COLO829 (cell line): ENCODE measurements at places on chromosomes 3 and 15.

DNA sequence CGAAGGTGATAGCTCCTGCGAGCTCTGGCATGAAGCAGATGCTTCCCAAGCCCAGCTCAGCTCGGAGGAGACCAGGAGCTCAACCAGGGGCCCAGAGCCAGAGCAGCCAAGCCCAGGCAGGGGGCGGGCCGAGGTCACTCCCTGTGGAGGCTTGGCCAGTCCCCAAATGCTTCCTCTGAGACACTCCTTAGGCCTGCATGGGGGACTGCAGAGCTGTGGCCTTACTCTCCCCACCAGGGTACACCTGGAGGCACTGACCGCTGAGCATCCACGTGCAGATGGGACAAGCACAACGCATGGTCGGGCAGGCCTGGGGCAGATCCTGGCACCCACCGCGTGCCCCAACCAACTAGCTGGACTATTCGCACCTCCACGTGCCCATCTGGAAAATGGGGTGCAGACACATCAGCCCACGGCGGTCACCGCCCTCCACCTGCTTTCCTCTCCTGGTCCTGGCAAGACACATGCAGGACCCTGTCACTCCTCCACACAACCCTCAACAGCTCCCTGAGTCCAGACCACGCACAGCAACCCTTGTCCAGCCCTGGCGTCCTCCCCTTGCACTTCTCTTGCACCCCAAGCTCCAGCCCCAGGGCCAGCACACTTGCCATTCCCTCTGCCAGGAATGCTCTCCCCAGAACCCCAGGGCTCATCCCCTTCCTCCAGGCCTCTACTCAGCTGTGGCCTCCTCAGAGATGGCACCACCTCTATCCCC lies 164.7 kb upstream of the IQSEC1 start:
- no peak for DNase-seq

- DNase-seq, result no peak
These were observed 7.5 kb upstream of the TGFBR2 start for GRCh38 chr3:30598668-30599545.

GRCh38 chr15:71752604-71753289 lies 57.6 kb upstream of the NR2E3 start:
- DNase-seq, result peak; percentile 57

GRCh38 chr3:16474216-16474615 lies 39.3 kb downstream of the RFTN1 start:
- no peak for DNase-seq

GRCh38 chr3:85102781-85103180 lies 144.0 kb downstream of the CADM2 start:
- no peak for DNase-seq

DNA sequence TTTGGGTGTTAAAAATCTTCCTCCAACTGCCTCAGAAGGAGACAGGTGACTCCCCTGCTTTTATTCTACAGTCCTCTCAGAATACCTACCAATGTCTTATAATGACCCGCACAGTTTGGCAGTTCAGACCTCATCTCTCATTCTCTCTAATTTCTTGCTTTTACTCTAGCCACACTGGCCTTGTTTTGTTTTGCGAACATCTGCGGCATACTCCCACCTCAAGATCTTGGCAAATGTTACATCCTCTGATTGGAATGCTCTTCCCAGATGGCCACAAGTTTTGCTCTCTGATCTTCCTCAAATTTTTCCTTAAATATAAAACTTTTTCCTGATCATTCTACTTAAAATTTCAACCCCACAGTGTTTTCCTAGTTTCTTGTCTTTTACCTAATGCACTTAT lies 94.1 kb downstream of the PLSCR2 start:
- no peak for DNase-seq

GRCh38 chr15:47332481-47332880 lies 384.8 kb upstream of the SEMA6D start:
- no peak for DNase-seq
